Hepatic stellate cell (primary cell): ENCODE measurements at places on chromosomes 6 and 20.

DNA sequence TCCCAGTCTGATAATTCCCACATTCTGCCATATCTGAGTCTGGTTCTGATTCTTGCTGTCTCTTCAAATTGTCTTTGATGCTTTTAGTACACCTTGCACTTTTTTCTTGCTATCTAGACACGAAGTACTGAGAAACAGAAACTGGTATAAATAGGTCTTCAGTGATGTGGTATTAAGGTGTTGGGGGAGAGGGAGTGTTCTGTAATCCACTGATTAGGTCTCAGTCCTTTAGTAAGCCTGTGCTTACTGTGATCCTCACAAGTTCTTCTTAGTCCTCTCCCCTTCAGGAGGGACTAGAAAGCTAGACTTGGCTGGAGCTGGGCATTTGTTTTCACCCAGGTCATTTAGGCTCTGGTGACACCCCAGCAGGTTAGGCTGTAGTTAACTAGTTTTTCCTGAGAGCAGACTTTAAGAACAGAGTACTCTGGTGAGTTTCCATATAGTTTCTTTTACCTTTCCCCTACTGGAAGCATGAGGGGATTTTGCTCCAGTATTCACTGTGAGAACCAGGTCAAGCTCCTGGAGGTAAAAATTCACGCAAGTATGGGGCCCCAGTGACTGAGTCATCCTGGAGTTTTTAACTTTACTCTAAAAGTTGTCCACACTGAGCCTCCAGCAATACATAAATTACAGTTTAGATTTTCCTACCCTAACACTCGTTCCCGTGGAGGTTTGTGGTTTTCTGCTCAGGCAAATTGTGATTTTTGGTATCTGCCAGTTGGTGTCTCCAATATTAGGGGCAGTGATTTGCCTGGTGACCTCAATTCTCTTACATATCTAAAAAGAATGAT is 154.6 kb downstream of the CDKAL1 start:
- no peak for DNase-seq

GRCh38 chr6:5838656-5839396 is 167.9 kb downstream of the NRN1 start:
- DNase-seq, result no peak

DNA sequence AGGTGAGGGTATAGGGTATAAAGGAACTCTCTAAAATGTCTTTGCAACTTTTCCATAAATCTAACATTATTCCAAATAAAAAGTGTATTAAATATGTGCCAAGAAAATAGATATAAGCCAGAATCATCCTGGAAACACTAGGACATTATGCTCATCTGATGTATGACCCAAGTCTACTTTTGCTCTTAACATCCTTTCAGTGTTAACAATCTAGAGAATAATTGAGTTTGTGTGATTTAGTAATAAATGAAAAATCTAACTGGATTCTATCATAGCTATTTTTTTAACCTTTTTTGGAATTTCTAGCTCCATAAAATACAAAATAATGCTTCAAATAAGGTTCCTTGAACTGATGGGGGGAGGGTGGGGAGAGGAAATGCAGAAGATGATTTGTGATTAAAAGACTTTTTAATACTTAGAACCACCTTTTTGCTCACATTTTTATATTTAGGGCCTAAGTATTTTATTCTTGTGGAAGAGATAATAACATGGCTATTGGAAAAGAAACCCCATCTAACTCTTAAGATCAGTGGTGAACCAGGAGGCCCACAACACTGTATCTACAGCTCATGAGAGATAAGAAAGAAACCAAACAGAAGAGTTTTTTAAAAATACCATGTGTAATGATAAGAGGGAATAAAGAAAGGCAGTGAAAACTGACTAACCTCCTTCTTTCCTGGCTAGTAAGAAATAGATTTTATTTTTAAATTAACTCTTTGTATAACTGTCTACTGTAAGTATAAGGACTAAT is 68.5 kb downstream of the PDSS2 start:
- DNase-seq, result no peak

- peak; percentile 32 for DNase-seq
These were observed 103.6 kb downstream of the JPH2 start for GRCh38 chr20:44083220-44083933.

GRCh38 chr20:53032478-53032932 is 60.3 kb downstream of the TSHZ2 start:
- no peak for DNase-seq
